ENCODE measurements at places on chromosomes 7 and 10. TPM values are rescaled to one million over a fixed set of nuclear protein-coding genes. Genes with fewer than 3 reads are reported as not detected.

The LRRD1 gene
- 0.09 TPM for total RNA-seq

The CAMK1D gene
- 20.6 TPM for total RNA-seq

DNA sequence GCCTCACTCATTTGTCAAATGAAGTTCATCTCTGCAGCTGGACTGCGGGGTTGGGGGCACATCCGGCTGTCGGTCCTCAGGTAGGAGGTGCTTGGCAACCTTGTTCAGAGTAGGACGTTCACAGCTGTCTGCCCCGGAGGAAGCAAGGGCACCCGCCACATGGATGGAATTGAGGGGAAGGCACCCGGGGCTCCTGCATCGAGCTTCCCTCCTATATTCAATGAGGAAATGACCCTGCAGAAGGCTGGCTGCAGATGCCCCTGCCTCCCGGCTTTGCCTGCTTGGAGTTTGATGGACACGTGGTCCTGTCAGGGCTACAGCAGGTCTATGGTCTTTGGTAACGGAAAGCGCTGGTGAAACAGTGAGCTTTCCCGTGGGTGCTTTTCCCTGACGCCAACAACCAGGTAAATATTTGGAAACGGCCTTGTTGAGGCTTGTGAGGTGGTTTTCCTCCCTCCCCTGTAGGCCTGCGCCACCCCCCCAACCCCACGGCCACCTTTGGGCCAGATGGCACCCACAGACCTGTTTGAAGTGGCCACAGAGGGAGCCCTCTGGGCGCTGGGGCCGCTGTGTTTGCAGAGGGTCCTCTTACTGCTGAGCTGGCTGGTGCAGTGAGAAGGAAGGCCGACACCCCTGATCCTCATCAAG is 32.9 kb downstream of the HTRA1 start:
- DNase-seq = peak; percentile 36

- no peak for DNase-seq
These were observed 37.8 kb downstream of the CLRN3 start for GRCh38 chr10:127854769-127855590.

The DGKI gene
- total RNA-seq = 0.36 TPM

The SPDYE2 gene
- not detected for total RNA-seq

DNA sequence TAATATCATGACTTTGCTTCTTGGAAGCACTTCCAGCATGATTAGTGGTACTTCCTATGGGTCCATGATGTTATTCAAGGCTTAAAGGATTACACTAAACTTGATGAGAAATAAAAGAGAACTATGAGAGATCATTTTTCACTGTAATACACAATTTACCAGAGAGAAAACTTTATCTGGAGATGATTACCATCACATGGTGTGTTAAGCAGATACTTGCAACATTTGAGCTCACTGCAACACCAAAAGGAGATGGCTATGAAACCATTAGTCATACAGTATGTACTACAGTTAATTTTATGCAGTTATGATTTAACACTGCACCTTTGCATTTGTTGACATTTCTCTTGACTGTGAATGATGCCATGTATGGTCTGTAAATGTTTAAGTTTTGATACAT is 311.3 kb upstream of the AOAH start:
- no peak for DNase-seq

The TDRD1 gene
- total RNA-seq = 1.7 TPM

The MRC1 gene
- total RNA-seq = 48.4 TPM

The CASTOR2 gene
- total RNA-seq = 17.8 TPM

DNA sequence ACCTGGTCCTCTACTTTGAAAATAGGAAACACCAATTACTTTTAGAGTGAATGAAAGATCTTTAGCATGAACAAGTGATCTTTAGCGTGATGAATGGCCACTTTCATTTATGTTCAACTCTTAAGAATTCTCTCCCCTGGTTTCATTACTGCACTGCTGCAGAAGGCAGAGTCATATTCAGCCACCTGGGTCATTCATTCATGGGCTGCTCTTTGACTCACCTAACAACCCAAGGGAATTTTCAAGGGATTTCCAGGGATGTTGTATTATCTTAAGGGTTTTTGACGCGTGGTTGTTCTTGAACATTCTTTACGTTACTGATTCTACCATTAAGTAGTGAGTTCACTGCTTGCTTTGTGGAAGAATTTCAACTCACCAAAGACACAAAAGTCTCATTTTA is 87.3 kb upstream of the STK17A start:
- no peak for DNase-seq

DNA sequence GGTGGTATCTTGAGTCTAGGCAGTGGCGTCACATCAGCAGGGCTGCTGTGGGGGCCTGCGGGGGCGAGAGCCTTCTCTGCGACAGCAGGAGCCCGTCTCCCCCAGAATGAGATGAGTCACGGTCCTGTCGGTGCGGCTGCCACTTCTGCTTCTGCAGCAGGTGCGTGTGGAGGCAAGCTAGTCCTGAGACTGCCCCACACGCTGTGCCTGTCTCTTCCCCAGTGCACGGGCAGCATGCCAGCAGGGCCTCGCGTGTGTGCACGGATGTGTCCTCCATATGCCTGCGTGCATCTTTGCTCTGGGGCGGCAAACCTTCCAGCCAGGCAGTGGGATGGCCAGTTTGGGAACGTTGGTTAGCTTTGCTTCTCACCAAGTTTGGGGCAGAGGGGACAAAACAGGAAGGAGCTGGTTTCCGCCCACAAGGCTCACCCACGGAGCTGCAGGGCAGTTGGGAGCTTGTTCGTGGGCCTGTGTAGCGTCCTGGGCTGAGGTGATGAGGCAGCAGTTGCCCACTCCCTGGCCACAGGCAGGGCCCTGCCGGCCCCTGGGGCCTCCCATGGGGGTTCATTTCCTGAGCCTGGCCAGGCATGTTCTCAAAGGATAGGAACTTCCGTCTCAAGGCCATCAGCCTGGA is 60.8 kb upstream of the PPIF start:
- DNase-seq = peak; percentile 78

The GHRHR gene
- not detected for total RNA-seq

The ICA1 gene
- total RNA-seq = 18.7 TPM
